ENCODE measurements at places on chromosomes 13 and 19.

DNA sequence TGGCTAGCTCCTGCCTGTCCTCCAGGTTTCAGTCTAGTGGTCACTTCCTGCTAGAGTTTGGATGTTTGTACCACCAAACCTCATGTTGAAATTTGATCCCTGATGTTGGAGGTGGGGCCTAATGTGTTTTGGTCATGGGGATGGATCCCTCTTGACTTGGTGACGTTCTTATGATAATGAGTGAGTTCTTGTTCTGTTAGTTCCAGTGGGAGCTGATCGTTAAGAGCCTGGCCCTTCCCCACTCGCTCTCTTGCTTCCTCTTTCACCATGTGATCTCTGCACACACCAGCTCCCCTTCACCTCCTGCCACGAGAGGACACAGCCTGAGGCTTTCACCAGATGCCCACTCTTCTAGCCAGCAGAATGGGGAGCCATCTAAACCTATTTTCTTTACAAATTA is 86.8 kb upstream of the SCEL start:
- no peak for DNase-seq

- no peak for DNase-seq
Observed at GRCh38 chr13:51956717-51957116, 54.5 kb downstream of the ATP7B start.

DNA sequence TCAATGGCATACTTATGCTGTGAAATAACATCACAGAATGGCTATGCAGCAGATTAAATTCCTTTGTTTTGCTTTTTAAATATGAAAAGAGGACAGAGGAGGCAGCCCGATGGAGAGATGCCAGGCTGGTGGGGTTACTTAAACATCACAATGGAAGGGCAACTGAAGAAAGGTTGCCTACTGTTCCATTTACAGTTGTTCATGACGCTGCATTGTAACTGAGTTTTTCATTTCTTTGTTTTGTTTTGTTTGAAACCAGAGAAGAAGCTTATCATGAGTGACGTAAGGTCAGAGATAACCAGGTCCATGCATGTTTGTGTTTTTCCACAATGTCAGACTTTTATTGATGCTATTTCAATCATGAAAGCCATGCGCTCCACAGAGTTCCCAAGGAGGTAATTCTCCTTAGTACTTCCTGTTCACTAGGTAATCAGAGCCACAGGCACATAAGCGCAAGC is 273.8 kb downstream of the LHFPL6 start:
- DNase-seq, result no peak

DNA sequence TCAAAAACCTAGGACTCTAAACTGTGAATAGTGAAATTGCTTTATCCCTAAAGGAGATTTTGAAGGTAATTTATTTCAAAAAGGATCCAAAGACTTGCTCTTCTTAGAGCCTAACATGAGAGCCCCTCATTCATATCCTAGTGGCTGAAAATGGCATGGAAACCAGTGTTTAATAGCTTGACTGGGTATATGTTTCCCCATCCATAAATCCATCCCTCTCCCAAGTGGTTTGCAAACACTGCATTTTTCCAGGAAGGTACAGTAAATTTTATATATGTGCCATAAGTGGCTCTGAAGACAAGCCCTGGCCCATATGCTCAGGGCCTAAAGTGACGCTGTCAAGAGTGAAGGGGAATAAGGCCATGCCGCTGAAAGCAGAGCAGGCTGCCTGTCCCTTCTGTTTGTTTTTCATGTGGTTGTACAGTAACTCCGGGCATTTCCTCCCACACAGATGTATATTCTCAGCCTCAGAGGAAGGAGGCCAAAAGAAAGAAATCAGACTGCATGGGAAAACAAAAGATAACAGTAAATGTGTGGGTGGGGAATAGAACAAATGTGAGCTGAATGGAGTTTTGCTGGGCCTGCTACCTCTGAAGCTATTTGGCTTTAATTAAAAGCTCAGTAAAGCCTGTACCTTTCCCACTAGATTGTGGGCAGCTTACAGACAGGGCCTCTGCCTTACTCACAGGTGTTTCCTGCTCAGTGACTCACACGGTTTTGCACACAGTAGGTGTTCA is 181.9 kb downstream of the PCDH9 start:
- no peak for DNase-seq

DNA sequence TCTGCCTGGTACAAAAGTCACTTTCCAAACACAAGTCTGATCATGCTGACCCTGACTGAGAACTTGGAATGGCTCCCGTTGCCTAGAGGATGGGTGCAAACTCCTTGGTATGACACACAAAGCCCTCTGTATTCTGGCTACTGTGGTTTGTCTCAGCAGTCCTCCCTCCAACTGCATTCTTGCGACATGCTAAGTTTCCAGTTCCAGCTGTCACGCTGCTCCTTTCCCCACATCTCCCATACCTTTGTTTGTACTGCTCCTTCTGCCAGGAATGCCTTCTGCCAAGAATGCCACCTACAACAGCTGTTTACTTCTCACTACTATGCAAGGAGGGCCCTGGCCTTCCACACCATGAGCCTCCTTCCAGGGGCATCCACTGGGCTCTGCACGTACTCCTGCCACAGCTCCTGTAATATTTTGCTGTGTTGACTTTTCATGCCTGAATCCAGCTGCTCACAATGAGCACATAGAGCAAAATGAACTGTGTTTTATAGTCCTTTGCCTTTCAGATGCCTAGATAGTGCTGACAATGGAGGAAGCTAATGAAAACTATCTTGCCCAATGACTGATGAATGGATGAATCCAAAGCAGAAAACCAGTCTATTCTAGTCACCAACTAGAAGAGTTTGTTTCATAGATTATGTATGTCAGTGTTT is 543.7 kb downstream of the EFNB2 start:
- DNase-seq, result no peak

DNA sequence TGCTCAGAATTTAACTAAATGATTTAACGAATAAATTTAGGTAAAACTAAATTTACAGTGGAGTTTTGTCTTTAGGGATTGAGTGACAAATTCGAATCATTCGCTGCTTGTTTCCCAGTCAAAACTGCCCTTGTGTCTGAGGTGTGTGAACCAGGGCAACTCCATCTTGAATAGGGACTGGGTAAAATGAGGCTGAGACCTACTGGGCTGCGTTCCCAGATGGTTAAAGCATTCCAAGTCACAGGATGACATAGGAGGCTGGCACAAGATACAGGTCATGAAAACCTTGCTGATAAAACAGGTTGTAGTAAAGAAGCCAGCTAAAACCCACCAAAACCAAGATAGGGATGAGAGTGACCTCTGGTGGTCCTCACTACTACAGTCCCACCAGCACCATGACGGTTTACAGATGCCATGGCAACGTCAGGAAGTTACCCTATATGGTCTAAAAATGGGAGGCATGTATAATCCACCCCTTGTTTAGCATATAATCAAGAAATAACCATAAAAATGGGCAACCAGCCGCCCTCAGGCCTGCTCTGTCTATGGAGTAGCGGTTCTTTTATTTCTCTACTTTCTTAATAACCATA is 10.2 kb upstream of the ANKRD10 start:
- no peak for DNase-seq

- DNase-seq, result no peak
Observed at GRCh38 chr19:19866611-19867248, 1.0 kb downstream of the ZNF253 start.

GRCh38 chr19:51595190-51596175 is 24.4 kb downstream of the ZNF175 start:
- DNase-seq, result no peak
